ENCODE measurements at places on chromosomes 7 and 10.
A peak's percentile ranks its signal among the peaks of the same experiment; 100 is the strongest.

DNA sequence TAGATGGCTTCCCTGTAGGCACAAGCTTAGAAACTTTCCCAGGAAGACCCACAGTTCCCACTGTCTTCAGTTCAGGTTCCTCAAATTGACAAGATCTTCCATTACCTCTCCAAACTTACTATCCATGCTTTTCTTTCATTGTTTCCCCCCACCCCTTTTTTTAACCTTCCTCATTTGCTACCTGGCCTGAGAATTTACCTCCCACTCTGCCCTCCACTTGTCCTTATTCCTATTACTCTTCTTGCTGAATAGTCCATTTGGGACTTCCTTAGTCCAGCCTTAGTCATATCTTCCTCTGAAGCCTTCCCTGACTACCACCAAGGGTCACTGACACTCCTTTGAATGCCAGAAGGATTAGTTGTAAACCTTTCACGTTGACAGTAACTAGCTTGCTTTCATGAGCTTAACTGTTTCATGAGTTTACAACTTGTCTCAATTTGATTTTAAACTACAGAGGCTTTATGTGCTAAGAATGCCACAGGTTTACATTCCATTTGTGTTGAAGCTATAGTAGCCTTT, 1.2 kb upstream of the CALU start:
- no peak for DNase-seq

GRCh38 chr7:151080522-151081169, at the start of gene FASTK:
TSS of gene FASTK (minus strand) at chr7:151080809. CDS start at chr7:151080766, 43 bp downstream.
- DNase-seq, result peak; percentile 81

GRCh38 chr7:138070908-138071307, 5.4 kb upstream of the AKR1D1 start:
- DNase-seq, result no peak

GRCh38 chr7:7104971-7105370, 77.4 kb upstream of the C1GALT1 start:
- no peak for DNase-seq

DNA sequence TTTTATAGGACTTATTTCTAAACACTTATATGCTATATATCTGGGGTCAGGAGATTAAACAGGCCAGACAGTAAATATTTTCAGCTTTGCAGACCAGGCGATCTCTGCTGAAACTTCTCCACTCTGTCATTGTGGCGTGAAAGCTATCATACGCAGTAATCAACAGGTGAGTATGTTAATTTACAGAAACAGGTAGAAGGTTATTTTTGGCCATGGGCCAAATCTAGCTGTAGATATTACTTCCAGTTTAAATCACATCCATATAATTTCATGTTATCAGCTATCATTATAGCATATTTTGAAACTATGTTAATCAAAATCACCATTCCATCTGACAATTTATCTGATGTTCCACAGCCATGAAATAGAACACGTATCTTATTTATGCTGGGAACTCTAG, 67.8 kb downstream of the GPR37 start:
- DNase-seq, result no peak

- DNase-seq, result peak; percentile 90
Observed at GRCh38 chr10:96758423-96758822, 38.1 kb upstream of the PIK3AP1 start.

DNA sequence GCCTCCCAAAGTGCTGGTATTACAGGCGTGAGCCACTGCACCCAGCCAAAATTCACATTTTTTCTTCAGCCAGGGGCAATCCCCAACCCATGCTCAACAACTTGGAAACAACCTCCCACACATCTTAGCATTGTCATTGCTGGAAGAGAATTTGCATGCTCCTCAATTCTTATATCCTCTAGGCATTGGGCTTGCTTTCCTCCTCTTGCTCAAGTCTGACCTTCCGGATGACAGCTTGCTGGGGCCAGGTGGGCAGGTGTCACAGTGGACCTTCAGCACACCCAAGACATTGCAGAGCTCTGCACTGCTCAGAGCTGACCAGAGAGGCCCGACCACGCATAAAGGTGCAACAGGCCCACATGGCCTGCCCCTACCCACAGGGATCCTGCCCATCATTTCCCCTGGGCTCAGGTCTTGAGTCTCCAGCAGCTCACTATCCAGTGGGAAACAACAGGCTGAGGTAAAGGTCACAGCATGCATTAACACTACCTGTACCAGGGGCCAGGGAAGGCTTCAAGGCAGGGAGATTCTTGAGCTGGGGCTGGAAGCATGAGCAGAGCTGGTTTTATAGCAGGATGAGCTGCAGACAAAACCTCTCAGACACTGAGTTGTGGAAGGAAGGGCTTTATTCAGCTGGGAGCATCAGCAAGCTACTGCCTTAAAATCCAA, 6.8 kb upstream of the GPR15LG start:
- no peak for DNase-seq

GRCh38 chr7:145868935-145869334, 247.7 kb upstream of the CNTNAP2 start:
- DNase-seq, result no peak
